ENCODE measurements at places on chromosomes 5 and 9.
A peak's percentile ranks its signal among the peaks of the same experiment; 100 is the strongest.

- DNase-seq, result no peak
These were observed 303.5 kb upstream of the ST8SIA4 start for GRCh38 chr5:101206534-101206933.

GRCh38 chr5:502325-503079, 21.7 kb downstream of the SLC9A3 start:
- no peak for DNase-seq

DNA sequence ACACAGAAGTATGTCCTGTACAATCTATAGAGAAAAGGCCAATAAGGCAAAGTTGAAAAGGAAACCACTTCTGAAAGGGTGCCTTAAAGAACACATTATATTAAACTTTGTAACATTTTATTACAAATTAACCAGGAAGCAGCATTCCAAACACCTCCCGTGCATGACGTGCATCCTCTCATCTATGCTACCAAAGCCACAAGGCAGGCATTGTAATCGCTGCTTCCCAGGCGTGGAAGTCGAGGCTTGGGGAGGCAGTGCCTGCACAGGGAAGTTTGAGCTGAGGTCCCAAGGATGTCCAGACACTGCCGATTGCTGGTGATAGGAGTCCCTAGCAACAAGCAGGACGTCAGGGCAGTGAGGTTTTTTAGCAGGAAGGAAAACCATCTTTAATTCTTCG, 44.3 kb upstream of the BARHL1 start:
- peak; percentile 42 for DNase-seq

GRCh38 chr5:53671447-53671846, 111.0 kb downstream of the NDUFS4 start:
- no peak for DNase-seq

DNA sequence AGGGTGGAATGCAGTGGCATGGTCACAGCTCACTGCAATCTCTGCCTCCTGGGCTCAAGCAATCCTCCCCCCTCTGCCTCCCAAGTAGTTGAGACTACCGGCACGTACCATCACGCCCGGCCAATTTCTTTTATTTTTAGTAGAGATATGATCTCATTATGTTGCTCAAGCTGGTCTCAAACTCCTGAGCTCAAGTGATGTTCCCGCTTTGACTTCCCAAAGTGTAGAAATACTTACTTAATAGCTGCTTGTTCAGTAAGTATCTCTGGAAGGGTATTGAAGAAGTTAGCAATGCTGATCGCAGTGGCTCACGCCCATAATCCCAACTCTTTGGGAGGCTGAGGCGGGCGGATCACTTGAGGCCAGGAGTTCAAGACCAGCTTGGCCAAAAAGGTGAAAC, 35.7 kb upstream of the PLIN2 start:
- DNase-seq, result peak; percentile 63

- DNase-seq, result peak; percentile 19
These were observed 36.7 kb downstream of the NDFIP1 start for GRCh38 chr5:142145106-142145900.

DNA sequence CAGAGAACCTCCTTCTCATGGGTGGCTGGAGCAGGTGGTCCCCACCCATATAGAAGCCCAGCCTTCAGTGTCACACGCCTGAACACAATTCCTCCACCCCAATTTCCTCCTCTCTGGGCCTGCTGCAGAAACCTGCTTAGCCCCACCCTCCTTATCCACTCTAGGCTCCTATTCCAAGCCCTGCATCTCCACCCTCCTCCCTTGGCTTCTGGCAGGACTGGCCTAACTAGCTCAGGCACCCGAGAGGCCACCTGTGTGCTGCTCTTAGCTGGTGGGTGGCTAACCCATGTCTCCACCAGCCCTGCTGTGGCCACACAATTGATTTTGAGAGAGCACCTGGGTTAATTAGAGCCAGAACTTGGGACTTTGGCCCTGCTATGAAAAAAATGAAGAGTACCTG, 77.3 kb upstream of the ATP10B start:
- DNase-seq, result no peak

DNA sequence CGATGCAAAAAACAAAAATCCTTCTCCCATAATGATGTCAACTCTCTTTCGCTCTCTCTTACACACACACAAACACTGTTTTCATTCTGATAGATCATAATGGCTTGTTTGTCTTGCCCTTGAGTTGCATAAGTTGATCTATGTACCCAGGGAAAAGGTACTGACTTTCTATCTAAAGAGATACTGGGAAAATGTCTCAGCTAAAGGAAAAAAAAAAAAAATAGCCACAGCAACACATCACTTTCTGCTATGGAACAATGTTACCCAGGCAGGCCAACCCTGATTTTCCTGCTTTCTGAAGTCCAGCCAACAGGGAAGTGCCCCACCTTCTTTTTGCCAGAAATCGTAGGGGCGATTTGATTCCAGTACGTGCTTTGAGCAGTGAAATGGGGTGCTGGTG, 212.6 kb upstream of the ACTBL2 start:
- no peak for DNase-seq

GRCh38 chr9:107336718-107337360, 53.8 kb downstream of the RAD23B start:
- DNase-seq, result no peak

- DNase-seq, result no peak
These were observed 21.8 kb upstream of the MSH3 start for GRCh38 chr5:80632700-80633099.

- DNase-seq, result no peak
These were observed 319.2 kb downstream of the NSG2 start for GRCh38 chr5:174364676-174365075.

DNA sequence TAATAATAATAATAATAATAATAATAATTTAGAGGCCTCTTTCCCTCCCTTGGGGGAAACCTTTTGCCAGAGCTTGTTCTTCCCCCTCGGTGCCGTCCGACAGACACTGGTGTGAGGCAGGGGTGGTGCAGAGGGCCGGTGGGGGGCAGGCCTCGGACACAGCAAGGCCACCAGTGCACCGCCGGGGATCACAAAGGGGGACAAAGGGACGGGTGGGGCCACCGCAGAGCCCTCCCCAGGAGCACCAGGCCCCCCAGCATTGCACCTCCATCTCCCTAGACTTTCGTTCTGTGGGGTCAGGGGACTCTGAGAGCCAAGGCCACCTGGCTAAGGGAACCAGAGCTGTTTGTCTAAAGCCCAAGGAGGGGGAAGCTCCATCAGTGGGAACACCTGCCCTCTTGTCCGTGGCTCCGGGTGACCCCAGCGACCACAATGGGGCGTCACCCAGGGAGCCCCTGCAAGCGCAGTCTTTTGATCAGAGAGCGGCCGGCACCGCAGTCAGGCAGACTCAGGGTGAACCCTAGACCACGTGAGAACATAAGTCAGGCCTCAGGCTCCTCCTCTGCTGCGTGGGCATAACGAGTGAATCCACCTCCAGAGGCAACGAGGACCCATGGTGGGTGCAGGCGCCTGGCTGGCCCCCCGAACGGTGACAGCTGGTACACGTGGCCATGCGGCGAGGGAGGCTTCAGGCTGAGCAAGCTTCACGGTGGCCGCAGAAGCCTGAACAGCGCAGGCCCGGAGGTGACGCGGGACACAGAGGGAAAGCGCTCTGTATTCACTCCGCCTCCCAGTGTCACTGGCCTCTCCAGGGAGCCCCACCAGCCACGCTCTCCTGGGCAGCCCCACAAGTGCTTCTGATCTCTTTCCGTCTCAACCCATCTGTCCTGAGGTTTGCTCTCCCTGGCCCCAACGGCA, 12.0 kb upstream of the QSOX2 start:
- no peak for DNase-seq

GRCh38 chr5:1182633-1183423, 18.6 kb upstream of the SLC6A19 start:
- no peak for DNase-seq

DNA sequence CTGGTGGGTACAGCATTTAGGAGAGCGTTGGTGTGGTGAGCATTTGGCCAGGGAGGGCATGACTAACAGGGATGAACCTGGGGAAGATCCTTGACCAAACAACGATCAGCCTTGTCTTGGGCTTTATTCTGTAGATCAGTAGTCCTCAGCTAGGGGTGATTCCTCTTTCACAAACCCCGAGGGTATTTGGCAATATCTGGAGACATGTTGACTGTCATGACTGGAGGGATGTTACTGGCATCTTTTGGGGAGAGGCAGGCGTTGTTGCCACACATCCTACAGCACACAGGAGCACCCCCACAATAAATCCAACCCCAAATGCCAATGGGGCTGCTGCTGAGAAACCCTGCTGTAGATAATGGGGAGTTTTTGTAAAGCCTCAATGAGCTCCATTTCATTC, 43.9 kb downstream of the OSTF1 start:
- DNase-seq, result no peak

- DNase-seq, result no peak
These were observed 435.2 kb downstream of the GABRG2 start for GRCh38 chr5:162502780-162503179.

GRCh38 chr9:3793363-3793762, 267.6 kb upstream of the RFX3 start:
- no peak for DNase-seq
